ENCODE measurements at places on chromosomes 4 and X. TPM values are rescaled to one million over a fixed set of nuclear protein-coding genes. Genes with fewer than 3 reads are reported as not detected.

USP27X gene
- 5.7 TPM for total RNA-seq

ADGRL3 gene
- total RNA-seq: 5.9 TPM

TBC1D25 gene
- total RNA-seq: 9.6 TPM

SH3RF1 gene
- total RNA-seq: 15.3 TPM

DGKK gene
- total RNA-seq: 1.4 TPM

PNMA5 gene
- total RNA-seq: not detected

CXCL5 gene
- total RNA-seq: 9.2 TPM

SLC10A4 gene
- 1.6 TPM for total RNA-seq

IL21 gene
- not detected for total RNA-seq

DNA sequence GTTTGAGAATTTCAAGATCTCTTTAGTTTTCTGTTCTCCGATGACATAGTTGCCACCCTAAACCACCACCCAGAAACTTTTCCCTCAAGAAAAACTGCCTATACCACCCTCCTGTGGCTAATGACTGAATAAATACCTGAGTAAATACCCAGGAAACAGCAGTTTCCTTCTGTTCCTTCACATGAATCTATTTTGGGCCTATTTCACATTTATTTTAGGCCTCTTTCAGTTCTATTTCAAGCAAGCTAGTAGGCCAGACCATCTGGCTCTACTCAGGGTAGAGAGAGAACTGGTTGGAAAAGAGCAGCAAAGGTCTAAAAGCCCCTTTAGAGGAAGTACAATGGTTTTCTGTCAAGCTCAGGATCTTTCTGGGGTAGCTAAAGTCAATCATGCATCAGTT is 23.4 kb downstream of the ARHGEF9 start:
- DNase-seq: no peak

GRCh38 chr4:87574996-87575395 is 33.3 kb upstream of the DSPP start:
- DNase-seq: no peak

GRCh38 chr4:42498040-42498439 is 100.8 kb downstream of the SHISA3 start:
- no peak for DNase-seq

DNA sequence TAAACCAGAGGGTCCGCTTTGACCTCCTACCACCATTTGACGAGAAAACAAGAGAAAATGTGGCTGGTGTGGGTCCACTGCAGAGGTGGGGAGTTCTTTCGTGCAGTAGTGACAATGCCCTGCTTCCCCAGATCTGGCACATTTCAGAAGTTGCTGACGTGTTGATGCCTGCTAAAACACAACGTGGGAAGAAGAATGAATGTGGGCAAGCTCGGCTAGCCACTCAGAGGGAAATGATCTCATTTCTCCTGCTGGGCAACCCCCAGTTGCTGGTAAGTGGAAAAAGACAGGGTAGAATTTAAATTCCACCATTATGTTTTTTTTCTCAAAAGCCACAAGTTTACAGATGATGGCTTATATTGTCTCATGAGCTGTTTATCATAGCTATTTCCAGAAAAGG is 77.9 kb downstream of the LUZP4 start:
- no peak for DNase-seq

- peak; percentile 34 for DNase-seq
These were observed 191.2 kb downstream of the RRAGB start for GRCh38 chrX:55908661-55909212.

DNA sequence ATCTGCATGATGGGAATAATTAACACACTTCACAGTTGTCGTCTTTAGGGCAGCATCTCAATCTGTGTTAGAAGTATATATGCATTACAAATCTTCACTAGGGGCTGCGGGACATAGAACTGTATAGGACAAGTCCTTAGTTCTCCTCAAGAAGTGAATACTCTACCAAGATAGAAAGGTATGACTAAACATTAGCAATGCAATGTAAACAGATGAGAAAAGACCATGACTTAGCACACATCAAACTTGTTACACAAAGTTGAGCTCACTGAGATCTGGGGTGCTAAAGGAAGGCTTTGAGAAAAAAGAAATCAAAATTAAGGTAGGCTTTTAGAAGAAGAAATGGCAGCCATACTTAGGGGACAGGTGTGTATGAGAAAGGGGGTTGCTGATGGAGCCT is 182.1 kb upstream of the MAP3K15 start:
- DNase-seq: no peak

DNA sequence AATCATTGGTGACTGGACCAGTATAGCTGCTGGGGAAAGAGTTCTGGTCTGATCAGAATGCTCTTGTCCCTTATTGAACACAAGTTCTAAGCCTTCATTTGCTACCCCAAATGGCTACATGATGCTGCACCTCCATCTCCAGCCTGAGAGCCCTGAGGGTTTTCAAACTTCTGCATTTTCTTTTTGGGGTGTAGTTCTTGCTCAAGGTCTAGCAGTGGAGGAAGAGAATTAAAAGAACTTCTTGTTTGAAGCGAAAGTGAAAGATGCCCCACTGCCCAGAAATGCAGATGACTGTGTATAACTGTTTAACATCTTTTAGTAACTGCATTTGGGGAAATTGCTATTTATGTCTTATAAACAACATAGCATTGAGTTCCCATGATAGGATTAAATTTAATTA is 38.5 kb downstream of the LAMTOR3 start:
- DNase-seq: no peak

GRCh38 chr4:7609316-7609715 is 174.6 kb upstream of the PSAPL1 start:
- no peak for DNase-seq

- no peak for DNase-seq
These were observed 404.5 kb downstream of the BCOR start for GRCh38 chrX:39693298-39693697.

- no peak for DNase-seq
These were observed 10.9 kb upstream of the SEL1L3 start for GRCh38 chr4:25873632-25874129.

DNA sequence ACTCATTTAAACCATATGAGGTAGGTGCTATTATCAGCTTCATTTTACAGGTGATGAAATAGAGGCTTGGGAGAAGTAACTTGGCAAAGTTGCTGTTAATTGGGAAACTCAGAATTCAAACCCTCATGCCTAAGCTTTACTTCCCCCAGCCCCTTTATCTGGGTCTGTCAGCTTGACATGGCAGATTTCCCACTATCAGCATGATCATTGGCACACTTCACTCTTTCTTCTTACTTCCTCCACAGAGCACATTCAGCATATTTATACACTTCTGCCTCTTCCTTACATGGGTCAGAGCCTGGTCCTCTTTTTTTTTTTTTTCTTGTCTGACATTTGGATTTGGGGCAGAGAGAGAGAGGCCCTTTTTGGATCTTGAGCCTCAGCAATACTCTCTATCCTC is 56.5 kb upstream of the ARX start:
- DNase-seq: no peak

- no peak for DNase-seq
These were observed 1146.4 kb upstream of the INTU start for GRCh38 chr4:126486377-126486776.
